ENCODE measurements at places on chromosomes 4 and X.

- DNase-seq: no peak
Observed at GRCh38 chrX:70552130-70552704, 107.6 kb downstream of the DLG3 start.

- no peak for DNase-seq
Observed at GRCh38 chr4:102823897-102824296, 3.5 kb downstream of the UBE2D3 start.

DNA sequence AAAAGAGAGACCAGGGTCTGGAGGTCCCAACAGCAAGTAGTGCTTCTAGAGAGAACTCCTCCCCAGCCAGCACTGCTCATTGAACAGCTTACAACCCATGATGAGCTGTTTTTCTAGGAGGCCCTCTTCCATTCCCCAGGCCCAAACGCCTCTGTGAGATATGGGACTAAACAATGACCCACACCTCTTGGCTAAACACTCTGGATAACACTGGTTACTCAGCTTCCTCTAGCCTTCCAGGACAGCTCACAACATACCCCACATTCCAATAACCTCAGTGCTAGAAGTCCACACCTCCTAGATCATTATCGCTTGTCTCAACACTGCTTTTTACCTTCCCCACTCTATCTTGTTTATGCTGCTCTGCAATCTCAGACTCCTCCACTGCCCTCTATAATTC, 35.4 kb upstream of the PGRMC2 start:
- DNase-seq: no peak

- DNase-seq: no peak
Observed at GRCh38 chrX:118726396-118726795, 1.0 kb upstream of the IL13RA1 start.

DNA sequence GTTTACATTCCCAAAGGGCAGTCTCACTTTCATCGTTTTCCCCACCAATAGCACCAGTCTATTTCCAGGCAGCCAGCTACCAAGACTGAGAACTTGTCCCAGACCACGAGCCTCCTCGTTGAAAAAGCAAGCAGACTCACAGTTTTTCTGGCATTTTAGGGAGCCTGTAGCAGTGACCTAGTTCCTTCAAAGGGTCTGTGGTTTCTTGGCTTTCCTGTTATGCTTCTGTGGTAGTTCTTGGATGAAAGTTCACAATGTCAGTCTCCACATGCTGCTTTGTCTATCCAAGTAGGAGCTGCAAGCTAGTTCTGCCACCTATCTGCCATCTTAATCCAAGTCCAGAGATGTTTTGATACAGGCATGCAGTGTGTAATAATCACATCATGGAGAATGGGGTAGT, 151.6 kb upstream of the ZC4H2 start:
- DNase-seq: no peak

- DNase-seq: no peak
Observed at GRCh38 chr4:59240011-59240410, 1960.1 kb upstream of the ADGRL3 start.

- DNase-seq: no peak
Observed at GRCh38 chr4:183182873-183183725, 84.0 kb downstream of the WWC2 start.

DNA sequence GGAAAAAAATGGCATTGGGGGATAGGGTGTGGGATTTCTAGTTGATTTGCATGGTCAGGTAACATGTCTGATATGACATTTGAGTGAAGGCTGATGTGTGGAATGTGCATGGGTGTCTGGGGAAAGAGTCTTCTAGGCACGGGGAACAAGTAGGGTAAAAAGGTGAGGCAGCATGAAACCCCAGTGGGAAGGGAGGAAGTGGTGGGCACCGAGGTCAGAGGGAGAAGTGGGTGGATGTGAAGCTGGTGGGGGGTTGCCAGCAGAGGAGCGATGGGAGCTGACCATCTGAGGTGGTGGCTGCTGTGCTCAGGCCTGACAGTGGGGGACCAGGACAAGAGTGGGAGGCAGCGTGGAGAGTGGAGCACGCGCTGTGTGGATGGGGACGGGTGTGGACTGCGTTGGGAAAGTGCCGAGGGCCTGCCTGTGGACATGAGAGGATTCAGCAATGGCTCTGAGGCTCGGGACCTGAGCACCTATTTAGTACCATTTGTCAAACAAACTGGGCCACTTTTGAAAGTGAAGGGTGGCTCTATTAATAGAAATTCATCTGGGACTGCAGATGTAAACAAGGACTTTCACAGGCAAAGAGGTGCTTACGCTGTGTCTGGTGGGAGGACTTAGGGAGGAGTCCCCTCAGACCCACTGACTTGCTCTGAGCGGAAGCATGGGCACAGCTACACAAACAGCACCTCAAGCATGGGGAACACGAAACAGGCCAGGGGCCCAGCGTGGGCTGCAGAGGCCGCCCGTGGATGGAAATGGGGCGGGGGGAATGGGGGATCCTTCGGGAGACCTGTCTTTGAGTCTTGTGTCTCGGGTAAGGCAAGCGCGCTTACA, 16.7 kb upstream of the S100P start:
- DNase-seq: no peak

DNA sequence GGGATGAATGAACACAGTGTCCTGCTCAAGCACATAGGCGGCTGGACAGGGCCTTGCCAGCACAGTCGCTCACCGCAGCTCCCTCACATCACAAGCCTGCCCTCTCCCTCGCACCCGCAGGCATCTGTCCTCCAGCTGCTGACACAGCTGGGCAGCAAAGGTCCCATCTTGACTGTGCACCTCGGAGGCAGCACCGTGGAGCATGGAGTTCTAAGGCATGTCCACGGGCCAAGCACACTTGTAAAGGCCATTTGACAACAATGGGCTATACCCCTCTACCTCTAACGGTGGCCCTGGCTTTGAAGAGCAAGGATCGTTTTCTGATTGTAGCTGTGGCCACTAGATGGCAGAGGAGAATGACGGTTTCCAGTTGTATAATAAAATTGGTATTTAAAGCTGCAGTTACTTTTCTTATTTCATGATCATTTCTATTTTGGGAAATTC, 53.8 kb downstream of the APLN start:
- peak; percentile 12 for DNase-seq

DNA sequence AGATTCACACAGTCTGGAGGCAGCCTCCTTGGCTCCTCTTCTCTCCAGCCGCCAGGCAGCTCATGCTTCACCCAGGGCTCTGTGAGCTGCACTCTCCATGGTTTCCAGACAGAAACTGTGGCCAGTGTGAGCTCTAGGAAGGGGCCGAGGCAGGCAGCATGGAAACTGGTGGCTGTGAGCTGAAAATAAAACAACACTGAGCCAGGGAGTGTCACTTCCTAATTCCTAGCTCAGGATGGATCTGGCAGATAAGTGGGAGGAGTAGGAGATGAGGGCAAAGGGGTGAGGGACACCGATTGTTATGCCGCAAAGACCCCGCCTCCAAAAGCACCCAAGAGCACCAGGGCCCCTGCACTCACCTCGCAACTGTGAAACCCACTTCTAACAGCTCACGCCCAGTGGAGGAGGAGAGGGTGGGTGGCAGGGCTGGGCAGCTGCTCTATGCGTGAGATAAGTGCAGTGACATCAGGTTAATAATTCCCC, 69.8 kb downstream of the FHDC1 start:
- no peak for DNase-seq

GRCh38 chrX:72142094-72142793, 10.5 kb upstream of the RTL5 start:
- peak; percentile 97 for DNase-seq

DNA sequence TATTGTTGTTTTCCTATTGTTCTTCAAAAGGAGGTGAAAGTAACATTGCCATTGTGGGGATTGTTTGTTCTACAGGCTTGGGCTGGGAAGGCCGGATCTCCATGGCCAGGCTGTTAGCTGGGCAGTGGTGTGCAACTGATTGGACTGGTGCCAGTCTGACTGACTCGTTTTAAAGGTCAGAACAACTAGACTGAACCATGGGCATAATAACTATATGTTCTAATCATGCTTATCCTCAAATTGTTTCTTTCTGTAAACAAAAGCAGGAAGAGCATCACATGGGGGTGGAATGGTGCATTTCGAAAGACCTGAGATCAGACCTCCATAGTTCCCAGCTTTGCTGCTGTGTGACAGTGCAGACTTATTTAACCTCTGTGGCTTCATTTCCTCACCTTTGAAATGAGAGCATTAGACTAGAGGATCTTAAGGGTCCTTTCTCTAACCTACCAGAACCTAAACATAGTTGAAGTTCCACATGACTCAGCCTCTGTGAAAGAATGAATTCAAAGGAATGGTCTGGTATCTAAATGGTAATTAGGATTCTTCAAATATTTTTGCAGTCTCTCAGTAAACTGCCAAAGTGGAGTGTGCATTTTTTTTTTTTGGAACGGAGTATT, 66.7 kb upstream of the PGRMC2 start:
- DNase-seq: no peak

GRCh38 chrX:40057405-40057804, 40.4 kb downstream of the BCOR start:
- DNase-seq: no peak

Measured in NCI-H1694 (cell line).